ENCODE measurements at places on chromosomes 13 and 19.

- DNase-seq: no peak
Observed at GRCh38 chr19:55228015-55228391, 560 bp downstream of the TMEM86B start.

GRCh38 chr13:107291875-107292274, 723.9 kb upstream of the ARGLU1 start:
- DNase-seq: peak; percentile 29

GRCh38 chr13:53638040-53638439, 609.4 kb downstream of the OLFM4 start:
- DNase-seq: no peak

GRCh38 chr13:73696713-73697112, 437.5 kb downstream of the KLF12 start:
- DNase-seq: no peak

GRCh38 chr13:21913010-21913409, 242.1 kb downstream of the FGF9 start:
- no peak for DNase-seq
